ENCODE measurements at places on chromosomes 11 and 22. TPM values are rescaled to one million over a fixed set of nuclear protein-coding genes. Genes with fewer than 3 reads are reported as not detected.

The SYT9 gene
- 5.2 TPM for total RNA-seq

The GPR137 gene
- total RNA-seq: 30.8 TPM

The NLRP10 gene
- total RNA-seq: not detected

The CADM1 gene
- total RNA-seq: 117 TPM

DNA sequence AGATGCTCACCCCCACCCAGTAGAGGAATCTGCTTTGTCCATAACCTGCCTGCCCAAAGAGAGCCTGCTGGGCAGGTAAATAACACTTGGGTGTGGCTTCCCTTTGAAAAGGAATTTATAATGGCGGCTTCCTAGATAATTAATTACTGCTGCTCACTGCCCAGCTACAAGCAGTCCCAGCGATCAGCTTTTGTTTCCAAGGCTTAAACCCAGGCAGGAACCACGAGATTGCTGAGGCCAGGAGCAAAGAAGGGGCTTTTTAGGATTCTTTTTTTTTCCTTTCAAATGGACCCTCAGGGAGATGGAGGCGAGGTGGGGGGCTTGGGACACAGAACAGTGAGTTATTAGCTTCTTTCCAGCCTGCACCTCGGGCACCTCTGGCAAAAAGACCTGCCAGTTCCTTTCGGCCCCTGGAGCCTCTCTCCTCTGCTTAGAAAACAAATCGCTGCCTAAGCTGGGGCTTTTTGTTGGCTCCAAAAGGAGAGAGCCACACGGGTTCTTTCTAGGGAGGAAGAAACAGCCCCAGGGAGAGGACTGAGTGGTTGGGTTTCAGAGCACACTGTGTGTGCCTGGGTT, 107.2 kb downstream of the TSPAN18 start:
- peak overlapping the region; percentile 2 for H3K4me3 ChIP-seq
- peaks cover 48% of the 10 kb centered on the region for H3K27me3 ChIP-seq
- H3K4me1 ChIP-seq: peaks cover 49% of the 10 kb centered on the region
- DNase-seq: peak; percentile 90

DNA sequence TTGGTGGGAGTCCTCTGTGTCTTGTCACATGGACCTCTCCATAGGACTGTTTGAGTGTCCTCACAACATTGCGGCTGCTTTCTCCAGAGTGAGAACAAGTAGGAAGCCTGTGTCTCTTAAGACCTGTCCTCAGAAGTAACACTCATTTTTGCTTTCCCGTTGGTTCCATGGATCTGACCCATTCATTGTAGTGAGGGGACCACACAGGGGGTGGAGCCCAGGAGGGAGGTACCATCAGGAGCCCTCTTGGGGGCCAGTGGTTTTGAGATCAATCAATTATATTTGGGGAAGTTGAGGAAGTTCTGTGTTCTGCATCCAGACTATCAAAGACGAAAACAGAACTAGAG, 5.4 kb upstream of the ELFN2 start:
- peaks cover 9% of the 10 kb centered on the region for H3K4me1 ChIP-seq
- no peaks in the 10 kb centered on the region for H3K36me3 ChIP-seq
- peaks cover 13% of the 10 kb centered on the region for H3K27me3 ChIP-seq
- no peak for DNase-seq
- no peak overlapping the region for H3K27ac ChIP-seq
- no peak overlapping the region for H3K4me3 ChIP-seq

DNA sequence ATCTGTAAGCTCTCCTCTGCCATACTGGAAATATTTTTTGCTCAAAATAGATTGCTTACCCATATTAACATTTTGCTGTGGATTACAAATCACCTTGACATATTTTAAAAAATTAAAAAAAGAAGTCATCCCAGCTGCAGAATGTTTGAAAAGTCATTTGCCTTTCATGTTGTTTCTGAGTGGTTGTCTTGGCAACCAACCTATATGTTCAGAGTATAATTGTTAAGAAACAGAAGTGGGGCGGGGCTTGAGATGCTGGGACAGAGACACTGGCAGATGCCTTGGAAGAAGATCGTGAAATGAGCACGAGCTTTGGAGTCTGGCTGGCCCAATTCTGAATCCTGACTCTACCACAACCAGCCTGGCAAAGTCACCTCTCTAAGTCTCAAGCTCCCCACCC, 348.2 kb downstream of the LARGE1 start:
- no peaks in the 10 kb centered on the region for H3K36me3 ChIP-seq
- no peaks in the 10 kb centered on the region for H3K27me3 ChIP-seq
- H3K4me3 ChIP-seq: no peak overlapping the region
- peaks cover 13% of the 10 kb centered on the region for H3K4me1 ChIP-seq
- DNase-seq: no peak

GRCh38 chr11:61912991-61913698, 4.2 kb downstream of the RAB3IL1 start:
- no peaks in the 10 kb centered on the region for H3K4me1 ChIP-seq
- peaks cover 25% of the 10 kb centered on the region for H3K27me3 ChIP-seq
- no peak overlapping the region for H3K27ac ChIP-seq
- H3K4me3 ChIP-seq: no peak overlapping the region
- no peaks in the 10 kb centered on the region for H3K36me3 ChIP-seq

DNA sequence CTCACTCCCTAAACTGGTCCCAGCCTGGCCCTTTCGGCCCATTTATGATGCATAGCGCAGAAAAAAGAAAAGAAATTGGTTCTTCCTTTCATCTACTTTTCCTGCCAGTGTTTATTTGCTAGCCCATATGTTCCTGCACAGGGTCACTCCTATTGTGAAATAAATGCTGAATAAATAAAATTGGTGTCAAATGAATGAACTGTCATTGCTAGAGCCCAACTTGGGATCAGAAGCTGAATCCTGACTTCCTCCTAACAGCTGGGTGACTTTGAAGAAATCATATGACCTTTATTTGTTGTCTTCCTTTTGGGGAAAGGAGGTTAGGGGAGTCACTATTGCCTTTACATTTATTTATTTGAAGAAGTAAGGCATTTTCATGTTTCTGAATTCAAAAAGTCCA, 92.0 kb downstream of the PRR5L start:
- no peak for DNase-seq
- H3K4me3 ChIP-seq: no peak overlapping the region
- no peaks in the 10 kb centered on the region for H3K27me3 ChIP-seq
- H3K27ac ChIP-seq: no peak overlapping the region
- no peaks in the 10 kb centered on the region for H3K36me3 ChIP-seq

DNA sequence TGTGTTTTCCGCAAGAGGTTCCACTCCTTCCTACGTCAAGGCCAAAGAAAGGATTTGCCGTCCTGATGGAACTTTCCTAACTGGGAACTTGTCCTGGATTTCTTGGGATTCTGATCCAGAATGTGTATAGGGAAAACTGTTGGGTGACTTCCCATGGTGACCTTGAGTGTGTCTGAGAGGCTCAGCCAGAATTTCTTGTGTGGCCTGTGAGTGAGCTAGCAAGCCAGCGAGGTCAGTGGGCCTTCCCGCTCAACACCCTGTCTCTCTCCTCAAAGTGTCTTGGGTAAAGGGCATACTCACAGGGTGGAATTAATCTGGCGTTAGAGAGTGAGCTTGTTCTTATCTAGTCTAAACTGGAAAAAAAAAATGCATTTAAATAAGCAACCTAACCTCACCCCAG, 20.4 kb downstream of the ZNRF3 start:
- no peak for DNase-seq
- H3K4me1 ChIP-seq: peaks cover 38% of the 10 kb centered on the region
- H3K27me3 ChIP-seq: no peaks in the 10 kb centered on the region
- no peak overlapping the region for H3K27ac ChIP-seq
- no peaks in the 10 kb centered on the region for H3K36me3 ChIP-seq

- no peaks in the 10 kb centered on the region for H3K4me1 ChIP-seq
- H3K27ac ChIP-seq: no peak overlapping the region
- H3K36me3 ChIP-seq: no peaks in the 10 kb centered on the region
- no peak for DNase-seq
These were observed 37.3 kb downstream of the PIWIL4 start for GRCh38 chr11:94604482-94604881.

- DNase-seq: peak; percentile 82
- peaks cover 4% of the 10 kb centered on the region for H3K4me1 ChIP-seq
- no peaks in the 10 kb centered on the region for H3K36me3 ChIP-seq
- H3K4me3 ChIP-seq: no peak overlapping the region
- H3K27ac ChIP-seq: no peak overlapping the region
These were observed 46.2 kb downstream of the BLID start for GRCh38 chr11:122069707-122070360.

- H3K4me3 ChIP-seq: no peak overlapping the region
- DNase-seq: no peak
- no peak overlapping the region for H3K27ac ChIP-seq
These were observed 102.6 kb upstream of the RASSF10 start for GRCh38 chr11:12906501-12906900.

GRCh38 chr11:83648610-83649527, 362.7 kb upstream of the CCDC90B start:
- H3K4me3 ChIP-seq: no peak overlapping the region
- no peak overlapping the region for H3K27ac ChIP-seq
- no peaks in the 10 kb centered on the region for H3K27me3 ChIP-seq
- peak; percentile 35 for DNase-seq
- H3K4me1 ChIP-seq: peaks cover 14% of the 10 kb centered on the region

GRCh38 chr11:17775507-17776211, 41.1 kb downstream of the KCNC1 start:
- H3K36me3 ChIP-seq: no peaks in the 10 kb centered on the region
- DNase-seq: no peak
- H3K4me1 ChIP-seq: peaks cover 23% of the 10 kb centered on the region

GRCh38 chr22:26601726-26602125, 11.8 kb upstream of the TPST2 start:
- no peak overlapping the region for H3K4me3 ChIP-seq
- no peak for DNase-seq
- H3K36me3 ChIP-seq: no peaks in the 10 kb centered on the region
- H3K4me1 ChIP-seq: no peaks in the 10 kb centered on the region
- H3K27ac ChIP-seq: no peak overlapping the region

GRCh38 chr11:111570796-111571195, 30.3 kb downstream of the LAYN start:
- H3K36me3 ChIP-seq: no peaks in the 10 kb centered on the region
- peaks cover 20% of the 10 kb centered on the region for H3K4me1 ChIP-seq
- H3K4me3 ChIP-seq: no peak overlapping the region
- no peak for DNase-seq

- peak; percentile 69 for DNase-seq
- no peaks in the 10 kb centered on the region for H3K36me3 ChIP-seq
- H3K27me3 ChIP-seq: peaks cover 30% of the 10 kb centered on the region
- H3K4me1 ChIP-seq: peaks cover 28% of the 10 kb centered on the region
These were observed 3.4 kb upstream of the CDC42EP2 start for GRCh38 chr11:65311170-65311678.

DNA sequence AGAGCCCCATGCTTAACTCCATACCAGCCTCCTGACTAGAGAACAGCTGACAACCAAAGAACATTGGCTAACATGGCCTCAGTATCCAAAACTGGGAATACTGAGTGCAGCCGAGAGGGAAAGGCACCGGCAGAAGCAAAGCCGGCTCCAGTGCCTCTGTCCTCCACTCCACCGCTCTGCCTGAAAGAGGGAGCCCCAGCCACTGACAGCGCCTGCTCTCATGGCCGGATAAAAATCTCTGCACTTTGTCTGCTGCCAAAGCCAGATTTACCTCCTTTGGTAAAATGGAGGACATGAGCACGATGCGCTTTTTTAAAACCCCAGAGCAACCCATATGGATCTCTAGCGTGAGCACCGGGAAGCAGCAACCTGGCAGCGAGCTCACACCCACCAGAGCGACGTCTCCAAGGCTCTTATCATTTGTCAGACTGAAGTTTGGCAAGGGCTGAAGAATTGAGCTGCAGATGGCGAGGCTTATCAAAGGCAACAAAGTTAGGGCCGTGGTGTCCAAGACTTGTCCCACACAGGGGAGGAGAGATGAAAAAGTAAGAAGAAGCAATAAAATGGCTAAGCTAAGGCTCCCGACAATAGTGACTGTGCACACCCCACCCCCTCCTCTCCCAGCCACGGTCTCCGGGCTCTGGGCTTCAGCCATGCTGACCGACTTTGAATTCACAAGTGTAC, 71.4 kb downstream of the EFCAB6 start:
- H3K4me1 ChIP-seq: no peaks in the 10 kb centered on the region
- H3K27me3 ChIP-seq: no peaks in the 10 kb centered on the region
- H3K36me3 ChIP-seq: no peaks in the 10 kb centered on the region
